ENCODE measurements at places on chromosomes 3 and 15. TPM values are rescaled to one million over a fixed set of nuclear protein-coding genes. Genes with fewer than 3 reads are reported as not detected.

GRCh38 chr3:164620956-164621355, 457.3 kb downstream of the SI start:
- H3K27ac ChIP-seq = no peak overlapping the region
- no peak for DNase-seq
- no peaks in the 10 kb centered on the region for H3K27me3 ChIP-seq
- H3K4me3 ChIP-seq = no peak overlapping the region
- H3K36me3 ChIP-seq = no peaks in the 10 kb centered on the region

DNA sequence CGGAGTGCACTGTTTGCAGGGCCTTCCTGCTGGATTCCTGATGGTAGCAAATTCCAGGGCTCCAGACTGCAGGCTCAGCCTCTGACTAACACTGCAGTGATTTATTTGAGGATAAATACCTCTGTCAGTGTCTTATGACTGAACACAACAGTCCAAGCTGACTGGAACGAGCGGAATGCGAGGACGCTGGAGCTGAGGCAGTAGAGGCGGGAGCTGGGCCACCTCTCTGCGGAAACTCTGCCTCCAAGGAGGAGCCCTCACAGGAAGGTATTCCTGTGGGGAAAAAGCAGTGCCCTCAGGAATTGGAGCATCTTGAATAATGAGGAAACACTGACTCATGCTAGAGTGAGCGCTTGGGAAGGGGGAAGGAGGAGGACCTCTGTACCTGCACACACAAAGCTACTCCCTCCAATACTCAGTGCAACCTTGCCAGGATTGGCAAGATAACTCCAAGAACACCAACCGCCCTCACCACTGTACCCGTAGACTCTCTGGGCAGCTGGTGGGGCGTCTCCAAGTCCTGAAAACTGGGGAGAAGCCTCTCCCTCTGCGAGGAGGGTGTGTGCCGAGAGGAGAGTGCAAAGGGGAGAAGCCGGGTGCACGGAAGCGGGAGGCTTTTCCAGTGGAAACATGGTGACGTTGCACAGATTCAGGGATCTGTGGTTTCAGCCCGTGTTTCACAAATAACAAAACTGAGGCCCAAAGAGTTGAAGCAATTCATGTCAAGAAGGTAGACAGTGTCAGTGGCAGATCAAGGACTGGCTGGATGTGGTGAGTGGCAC, 43.0 kb downstream of the VGLL4 start:
- H3K27me3 ChIP-seq = no peaks in the 10 kb centered on the region
- peaks cover 12% of the 10 kb centered on the region for H3K4me1 ChIP-seq
- H3K4me3 ChIP-seq = no peak overlapping the region

DNA sequence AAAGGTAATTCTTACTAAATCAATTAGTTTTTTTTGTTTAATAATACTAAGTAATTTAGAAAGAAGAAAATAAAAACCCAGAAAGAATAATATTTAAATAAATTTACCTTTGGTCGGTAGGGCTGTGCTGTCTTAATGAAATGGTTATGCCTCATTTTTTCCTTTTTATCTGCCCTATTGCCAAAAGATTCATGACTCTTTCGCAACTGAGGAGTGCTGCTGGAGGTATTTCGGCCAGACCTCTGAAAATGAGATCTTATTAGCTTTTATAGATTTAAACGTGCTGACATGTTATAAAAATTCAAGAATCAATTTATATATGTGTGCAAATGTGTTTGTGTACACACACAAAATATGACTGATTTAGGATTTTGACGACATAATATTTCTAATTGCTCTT, 67.1 kb upstream of the USP50 start:
- H3K27ac ChIP-seq = no peak overlapping the region
- H3K27me3 ChIP-seq = no peaks in the 10 kb centered on the region
- H3K36me3 ChIP-seq = peaks cover 41% of the 10 kb centered on the region

DNA sequence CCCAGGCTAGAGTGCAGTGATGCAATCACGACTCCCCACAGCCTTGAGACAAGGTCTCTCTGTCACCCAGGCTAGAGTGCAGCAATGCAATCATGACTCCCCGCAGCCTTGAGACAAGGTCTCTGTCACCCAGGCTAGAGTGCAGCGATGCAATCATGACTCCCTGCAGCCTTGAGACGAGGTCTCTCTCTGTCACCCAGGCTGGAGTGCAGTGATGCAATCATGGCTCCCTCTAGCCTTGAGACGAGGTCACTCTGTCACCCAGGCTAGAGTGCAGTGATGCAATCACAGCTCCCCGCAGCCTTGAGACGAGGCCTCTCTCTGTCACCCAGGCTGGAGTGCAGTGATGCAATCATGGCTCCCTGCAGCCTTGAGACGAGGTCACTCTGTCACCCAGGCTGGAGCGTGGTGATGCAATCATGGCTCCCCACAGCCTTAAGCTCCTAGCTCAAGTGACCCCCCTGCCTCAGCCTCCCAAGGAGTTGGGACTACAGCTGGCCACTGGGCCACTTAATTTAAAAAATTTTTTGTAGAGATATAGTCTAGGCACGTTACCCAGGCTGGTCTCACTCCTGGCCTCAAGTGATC, 26.1 kb downstream of the TFRC start:
- no peak for DNase-seq
- peaks cover 11% of the 10 kb centered on the region for H3K4me1 ChIP-seq
- H3K27ac ChIP-seq = no peak overlapping the region
- no peaks in the 10 kb centered on the region for H3K27me3 ChIP-seq
- H3K4me3 ChIP-seq = no peak overlapping the region

DNA sequence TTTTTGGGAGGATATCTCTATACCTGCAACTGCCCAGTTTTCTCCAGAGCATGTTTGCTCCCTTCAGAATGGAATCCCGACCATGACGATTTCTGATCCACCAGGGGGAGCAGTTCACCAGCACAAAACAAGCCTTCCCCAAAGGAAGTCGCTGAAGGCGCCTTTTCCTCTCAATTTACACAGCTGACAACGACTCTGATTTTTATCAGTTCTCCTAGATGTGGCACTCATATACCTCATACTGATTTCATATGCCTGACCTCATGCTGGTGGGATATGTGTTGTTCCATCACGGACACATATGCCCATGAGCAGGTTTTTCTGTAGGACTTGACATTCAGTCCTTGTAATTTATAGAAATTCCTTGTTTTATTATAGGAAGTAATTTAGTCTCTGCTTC, 1028.2 kb downstream of the MCTP2 start:
- no peaks in the 10 kb centered on the region for H3K36me3 ChIP-seq
- peak; percentile 88 for DNase-seq
- peaks cover 10% of the 10 kb centered on the region for H3K4me1 ChIP-seq
- H3K4me3 ChIP-seq = no peak overlapping the region
- H3K27ac ChIP-seq = no peak overlapping the region

Gene SPCS1
- total RNA-seq = 135 TPM

DNA sequence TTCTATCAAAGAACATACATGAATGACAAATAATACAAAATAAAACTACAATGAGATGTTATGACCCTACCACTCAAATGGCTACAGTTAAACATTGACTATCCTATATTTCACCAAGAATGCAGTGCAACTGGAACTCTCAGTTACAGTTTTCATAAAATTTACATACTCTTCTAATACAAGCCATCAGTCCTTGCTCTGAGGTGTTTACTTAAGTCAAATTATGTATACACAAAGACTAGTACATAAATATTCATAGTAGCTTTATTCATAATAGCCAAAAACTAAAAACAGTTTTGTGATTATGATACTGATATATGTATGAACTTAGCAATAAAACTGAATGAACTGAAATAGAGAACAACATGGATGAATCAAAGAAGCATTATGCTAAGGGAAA, 19.2 kb downstream of the MLF1 start:
- no peaks in the 10 kb centered on the region for H3K36me3 ChIP-seq
- peaks cover 14% of the 10 kb centered on the region for H3K27me3 ChIP-seq
- H3K4me3 ChIP-seq = no peak overlapping the region
- no peaks in the 10 kb centered on the region for H3K4me1 ChIP-seq

- H3K4me1 ChIP-seq = peaks cover 3% of the 10 kb centered on the region
- no peaks in the 10 kb centered on the region for H3K27me3 ChIP-seq
- no peak overlapping the region for H3K27ac ChIP-seq
- DNase-seq = no peak
- H3K4me3 ChIP-seq = no peak overlapping the region
Measured at GRCh38 chr3:169008776-169009358, 654.6 kb downstream of the MECOM start.

DNA sequence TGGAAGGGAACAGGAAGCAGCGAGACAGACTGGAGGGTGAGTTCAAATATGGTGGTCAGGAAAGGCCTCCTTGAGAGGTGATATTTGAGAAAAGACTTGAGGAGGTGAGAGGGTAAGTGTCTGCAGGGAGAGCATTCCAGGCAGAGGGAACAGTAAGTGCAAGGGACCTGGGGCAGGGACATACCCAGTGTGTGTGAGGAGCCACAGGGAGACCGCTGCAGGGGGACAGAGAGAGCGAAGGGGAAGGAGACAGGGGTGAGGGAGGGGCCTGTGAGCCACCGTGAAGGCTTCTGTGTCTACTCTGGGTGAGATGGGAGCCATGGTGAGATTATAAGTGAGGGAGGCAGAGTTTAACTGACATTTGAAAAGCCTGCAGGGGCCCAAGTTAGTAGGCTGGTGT, 38.0 kb downstream of the WNT7A start:
- no peaks in the 10 kb centered on the region for H3K36me3 ChIP-seq
- DNase-seq = no peak

GRCh38 chr3:160437083-160437455, 12.5 kb downstream of the TRIM59 start:
- peak overlapping the region; percentile 21 for H3K4me3 ChIP-seq
- no peak overlapping the region for H3K27ac ChIP-seq
- peak; percentile 50 for DNase-seq
- no peaks in the 10 kb centered on the region for H3K27me3 ChIP-seq
- H3K4me1 ChIP-seq = peaks cover 42% of the 10 kb centered on the region

DNA sequence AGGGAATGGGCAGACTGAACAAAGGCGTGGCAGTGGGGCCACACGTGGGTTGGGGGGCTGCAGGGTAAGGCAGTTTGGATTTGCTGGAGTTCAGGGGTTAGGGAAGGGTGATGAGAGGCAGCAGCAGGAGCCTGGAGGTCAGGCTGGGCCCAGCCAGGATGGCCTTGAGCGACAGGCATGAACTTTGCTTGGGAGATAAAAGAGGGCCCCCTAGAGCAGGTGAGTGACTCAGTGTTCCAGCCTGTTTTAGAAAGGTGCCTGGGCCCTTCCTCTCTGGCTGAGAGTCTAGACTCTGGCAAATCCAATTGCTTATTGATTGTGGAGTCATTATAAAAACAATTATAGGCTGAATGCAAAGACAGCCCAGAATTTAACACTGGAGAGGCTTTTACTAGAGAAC, 75.1 kb downstream of the RAB11A start:
- DNase-seq = no peak
- peaks cover 17% of the 10 kb centered on the region for H3K4me1 ChIP-seq
- H3K27me3 ChIP-seq = peaks cover 7% of the 10 kb centered on the region
- no peak overlapping the region for H3K27ac ChIP-seq
- H3K4me3 ChIP-seq = no peak overlapping the region

GRCh38 chr3:134944429-134944828, 149.4 kb downstream of the EPHB1 start:
- DNase-seq = no peak
- peaks cover 1% of the 10 kb centered on the region for H3K27me3 ChIP-seq
- H3K36me3 ChIP-seq = no peaks in the 10 kb centered on the region
- no peak overlapping the region for H3K4me3 ChIP-seq

- peaks cover 2% of the 10 kb centered on the region for H3K27me3 ChIP-seq
- no peak overlapping the region for H3K4me3 ChIP-seq
- H3K36me3 ChIP-seq = peaks cover 2% of the 10 kb centered on the region
- no peak overlapping the region for H3K27ac ChIP-seq
Measured at GRCh38 chr3:100090669-100091005, 23.7 kb downstream of the FILIP1L start.

- no peaks in the 10 kb centered on the region for H3K36me3 ChIP-seq
- H3K4me1 ChIP-seq = peaks cover 9% of the 10 kb centered on the region
- no peaks in the 10 kb centered on the region for H3K27me3 ChIP-seq
- no peak overlapping the region for H3K4me3 ChIP-seq
Measured at GRCh38 chr3:177823701-177824189, 626.5 kb upstream of the TBL1XR1 start.

Gene MEGF11
- total RNA-seq = not detected

DNA sequence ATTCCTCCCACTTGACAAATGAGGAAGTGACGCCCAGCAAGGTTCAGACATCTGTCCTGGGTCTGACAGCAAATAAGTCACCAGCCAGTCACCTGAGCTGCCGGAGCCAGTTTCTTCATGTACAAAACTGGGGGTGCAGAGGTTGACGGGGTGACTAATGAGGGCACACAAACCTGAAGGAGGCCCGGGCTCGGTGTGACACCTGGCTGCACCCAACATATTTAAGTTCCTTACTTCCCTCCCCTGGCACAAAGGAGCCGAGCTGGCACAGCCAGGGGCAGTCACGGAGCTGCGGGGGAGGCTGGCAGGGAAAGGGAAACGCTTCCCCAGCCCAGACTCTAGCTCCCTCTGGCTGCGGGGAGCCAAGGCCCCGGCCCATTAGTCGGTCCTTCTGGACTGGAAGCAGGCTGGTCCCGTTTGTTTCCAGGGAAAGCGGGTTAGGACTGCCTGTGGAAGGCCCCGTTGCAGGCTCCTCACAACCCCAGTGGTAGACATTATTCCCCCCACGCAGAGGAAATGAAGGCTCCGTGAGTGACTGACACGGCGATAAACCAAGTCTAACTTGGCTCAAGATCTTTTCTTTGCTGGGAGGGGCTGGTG, 2.3 kb downstream of the FBXL22 start:
- peak; percentile 77 for DNase-seq
- H3K4me1 ChIP-seq = peaks cover 50% of the 10 kb centered on the region

Gene SPTBN5
- 0.65 TPM for total RNA-seq

GRCh38 chr3:138377804-138378203, 29.4 kb downstream of the MRAS start:
- DNase-seq = no peak
- H3K4me3 ChIP-seq = no peak overlapping the region
- no peak overlapping the region for H3K27ac ChIP-seq
- peaks cover 8% of the 10 kb centered on the region for H3K27me3 ChIP-seq
- H3K4me1 ChIP-seq = peaks cover 2% of the 10 kb centered on the region
- no peaks in the 10 kb centered on the region for H3K36me3 ChIP-seq

- peak overlapping the region; percentile 95 for H3K4me3 ChIP-seq
- H3K36me3 ChIP-seq = peaks cover 3% of the 10 kb centered on the region
- H3K27me3 ChIP-seq = no peaks in the 10 kb centered on the region
- DNase-seq = peak; percentile 89
- H3K4me1 ChIP-seq = peaks cover 37% of the 10 kb centered on the region
Measured at GRCh38 chr15:41772720-41773331, 1.5 kb upstream of the MAPKBP1 start.

DNA sequence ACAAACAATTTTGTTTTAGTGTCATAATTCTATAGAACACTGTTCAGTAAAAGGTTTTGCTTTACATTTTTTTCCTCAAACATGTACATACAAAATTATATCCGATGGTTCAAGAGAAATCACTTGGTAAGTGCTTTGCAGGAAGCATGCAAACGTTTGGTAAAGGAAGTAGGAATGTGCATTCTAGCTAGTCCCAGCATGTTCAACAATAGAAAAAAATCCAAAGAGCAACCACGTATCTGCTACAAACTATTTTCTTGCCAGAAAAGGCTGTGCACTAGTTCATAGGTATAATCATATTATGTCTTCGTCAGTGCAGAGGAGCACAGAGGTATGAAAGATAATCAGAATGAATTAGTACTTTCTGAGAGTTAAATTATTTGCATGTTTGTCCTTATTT, 58.0 kb downstream of the GPR160 start:
- H3K4me1 ChIP-seq = peaks cover 4% of the 10 kb centered on the region
- H3K27me3 ChIP-seq = no peaks in the 10 kb centered on the region
- H3K4me3 ChIP-seq = no peak overlapping the region
- no peak overlapping the region for H3K27ac ChIP-seq
- DNase-seq = no peak
- peaks cover 63% of the 10 kb centered on the region for H3K36me3 ChIP-seq

Gene PARP15
- 12.1 TPM for total RNA-seq

Gene GOLGA8T
- not detected for total RNA-seq

Gene RFTN1
- 92.4 TPM for total RNA-seq

GRCh38 chr3:78785004-78785403, 982.8 kb downstream of the ROBO1 start:
- no peaks in the 10 kb centered on the region for H3K4me1 ChIP-seq
- no peaks in the 10 kb centered on the region for H3K27me3 ChIP-seq
- no peak for DNase-seq
- no peaks in the 10 kb centered on the region for H3K36me3 ChIP-seq
- no peak overlapping the region for H3K27ac ChIP-seq
- H3K4me3 ChIP-seq = no peak overlapping the region

Measured in activated CD4-positive, alpha-beta T cell treated with anti-CD3 and anti-CD28 coated beads, Interleukin-2, amount 10 ng/mL, durations not matched to agents 24 days and 14 days (primary cell).